ENCODE measurements at places on chromosomes 2 and 18.

GRCh38 chr2:118902266-118903028, 39.5 kb upstream of the MARCO start:
- DNase-seq = no peak

DNA sequence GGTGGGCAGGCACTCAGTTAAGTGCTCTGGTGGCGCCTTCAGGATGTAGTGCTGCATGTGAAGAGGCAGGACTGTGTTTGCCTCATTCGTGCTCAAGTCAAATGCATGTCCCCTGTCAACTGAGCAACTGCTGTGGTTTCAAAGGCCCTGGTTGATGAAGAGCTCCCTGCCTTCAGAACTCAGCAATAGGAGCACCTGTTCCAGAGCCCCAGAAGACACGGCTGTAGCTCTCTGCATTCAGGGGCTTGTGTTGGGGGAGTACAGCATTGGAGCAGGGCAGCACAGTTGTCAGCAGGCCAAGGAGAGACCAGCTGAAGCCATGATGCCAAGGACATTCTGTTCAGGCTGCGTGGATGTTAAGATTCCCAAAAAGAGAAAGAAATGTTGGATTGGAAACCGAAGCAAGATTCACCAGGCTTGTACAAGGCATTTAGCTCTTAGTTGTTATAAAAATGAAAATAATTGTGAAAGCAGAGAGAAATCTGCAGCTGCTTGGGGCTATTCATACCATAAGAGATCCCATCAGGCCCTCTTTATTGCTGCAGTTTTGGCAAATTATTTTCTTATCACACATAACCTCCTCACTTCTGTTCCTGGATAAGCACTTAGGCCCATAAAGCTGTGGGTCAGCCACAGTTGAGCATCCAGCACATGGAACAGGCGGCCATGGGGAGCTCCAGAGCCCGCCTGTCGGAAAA, 252.4 kb upstream of the ZNF521 start:
- no peak for DNase-seq

DNA sequence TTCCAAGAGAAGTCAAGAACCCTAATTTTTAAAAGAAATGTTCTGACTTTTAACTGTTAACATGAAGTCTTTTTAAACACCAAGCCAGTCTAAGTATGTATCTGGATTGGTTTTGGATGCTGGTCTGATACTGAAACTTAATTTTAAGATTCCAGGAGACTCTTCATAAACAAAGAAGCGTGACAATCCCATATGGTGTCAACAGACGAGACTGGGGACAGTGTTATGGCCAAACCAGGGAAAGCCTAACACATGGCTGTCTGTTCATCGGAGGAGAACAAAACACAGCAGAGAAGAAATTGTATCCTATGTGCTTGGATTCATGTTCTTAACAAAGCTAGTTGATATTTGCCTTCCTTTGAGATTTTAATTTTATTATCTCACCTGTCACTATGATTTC, 80.5 kb upstream of the UPP2 start:
- no peak for DNase-seq

DNA sequence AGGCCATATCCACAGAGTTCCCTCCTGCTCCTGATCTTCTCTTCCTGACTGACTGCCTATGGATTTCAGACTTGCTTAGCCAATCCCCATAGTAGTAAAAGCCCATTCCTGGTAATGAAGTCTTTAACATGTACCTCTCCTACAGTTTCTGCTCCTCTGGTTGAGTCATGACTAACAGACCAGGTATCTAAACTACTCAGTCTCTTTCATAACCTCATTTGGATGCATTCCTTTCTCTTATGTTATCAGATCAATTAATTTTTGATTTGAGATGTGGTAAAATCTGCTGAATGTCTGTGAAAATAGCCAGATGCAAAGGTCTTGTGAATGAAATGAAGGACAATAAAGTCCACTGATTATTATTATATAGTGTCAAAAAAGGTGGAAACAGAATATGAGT, 198.0 kb downstream of the NBAS start:
- DNase-seq = no peak

- no peak for DNase-seq
These were observed 40.9 kb upstream of the GPC1 start for GRCh38 chr2:240394549-240394948.

DNA sequence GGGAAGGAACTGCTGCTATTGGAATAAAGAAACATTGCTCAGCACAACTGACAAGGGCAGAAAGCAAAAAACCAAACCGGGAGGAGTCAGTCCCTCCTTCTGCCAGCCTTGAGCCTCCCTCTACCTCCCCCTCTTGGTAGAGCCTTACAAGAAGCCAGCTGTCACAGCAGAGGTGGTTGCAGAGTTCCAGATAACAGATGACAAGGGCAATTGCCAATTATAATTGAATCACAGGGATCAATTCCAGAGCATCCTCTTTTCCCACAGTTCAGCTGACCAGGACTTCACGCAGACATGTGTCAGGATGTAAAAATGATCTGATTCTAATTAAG, 548.2 kb upstream of the LRRTM1 start:
- no peak for DNase-seq

DNA sequence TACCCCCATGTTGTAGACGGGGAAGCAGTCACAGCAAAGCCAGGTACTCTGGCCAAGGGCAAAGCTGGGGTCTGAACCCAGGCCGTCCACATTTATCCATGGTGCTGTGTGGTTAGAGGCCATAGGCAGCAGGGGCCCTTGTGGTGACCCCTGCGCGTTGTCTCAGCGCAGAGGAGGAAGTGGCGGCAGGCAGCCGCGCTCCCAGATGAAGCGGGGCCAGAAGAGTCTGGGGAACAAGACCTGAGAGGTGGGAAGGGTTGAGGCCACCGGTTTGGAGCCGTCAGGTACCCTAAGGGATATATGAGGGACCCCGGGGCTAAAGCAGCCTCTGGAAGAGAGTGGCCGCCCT, 770 bp downstream of the ZNF396 start:
- DNase-seq = no peak

- DNase-seq = no peak
These were observed 15.6 kb downstream of the KIF3C start for GRCh38 chr2:25966531-25967270.

- DNase-seq = no peak
These were observed 32.1 kb downstream of the E2F6 start for GRCh38 chr2:11433822-11434221.

DNA sequence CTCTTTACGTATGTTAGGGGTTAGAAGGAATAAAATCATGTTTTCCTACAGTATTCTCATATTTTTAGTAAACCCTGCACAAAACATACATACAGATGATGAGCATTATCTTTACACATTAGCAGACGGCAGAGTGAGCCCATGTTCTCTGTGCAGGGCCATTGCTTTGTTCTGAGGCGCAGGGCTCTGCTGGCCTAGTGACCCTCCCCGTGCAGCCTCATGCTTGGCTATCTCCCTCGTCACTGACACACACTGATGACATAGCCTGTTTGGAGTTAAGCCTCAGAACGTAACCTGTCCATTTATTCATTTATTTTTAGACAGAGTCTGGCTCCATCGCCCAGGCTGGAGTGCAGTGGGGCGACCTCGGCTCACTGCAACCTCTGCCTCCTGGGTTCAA, 115.9 kb upstream of the FOSL2 start:
- no peak for DNase-seq

DNA sequence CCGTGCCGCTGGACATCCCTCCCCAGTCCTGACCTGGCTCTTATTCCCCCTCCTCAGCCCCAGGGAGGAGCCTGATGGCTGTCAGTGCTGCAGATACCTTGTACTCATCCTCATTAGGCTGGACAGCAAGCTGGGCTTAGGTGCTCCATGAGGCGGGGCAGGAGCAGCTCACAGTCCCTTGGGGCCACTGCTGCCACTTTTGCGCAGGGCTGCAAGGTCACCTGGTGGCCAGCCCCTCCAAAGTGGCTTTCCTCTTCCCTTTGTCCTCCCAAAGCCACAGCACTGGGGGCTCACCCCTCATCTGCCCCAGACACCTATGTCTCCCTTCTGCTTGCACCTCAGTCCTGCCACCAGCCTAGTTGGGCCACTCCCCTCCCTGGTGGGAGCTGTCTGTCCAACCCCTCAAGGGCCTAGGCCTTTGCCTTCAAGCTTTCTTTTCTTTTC, 60.8 kb downstream of the FAM168B start:
- no peak for DNase-seq

- DNase-seq = no peak
These were observed 123.5 kb downstream of the CABLES1 start for GRCh38 chr18:23258566-23259469.

DNA sequence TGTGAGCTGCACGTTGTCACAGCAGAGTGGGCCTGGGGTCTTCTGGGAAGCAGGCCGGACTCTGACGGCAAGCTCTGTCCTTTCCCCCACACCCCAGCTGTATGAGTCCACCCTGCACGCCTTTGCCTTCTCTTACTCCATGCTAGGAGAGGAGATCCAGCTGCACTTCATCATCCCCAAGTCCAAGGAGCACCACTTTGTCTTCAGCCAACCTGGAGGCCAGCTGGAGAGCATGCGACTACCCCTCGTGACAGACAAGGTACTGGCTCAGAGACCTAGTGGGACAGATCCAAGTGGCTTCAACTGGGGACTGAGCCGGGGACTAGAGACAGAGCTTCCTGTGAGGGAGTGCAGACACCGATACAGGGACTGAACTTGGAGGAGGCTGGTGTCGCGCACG, 40.1 kb downstream of the NTSR2 start:
- DNase-seq = no peak

GRCh38 chr2:73290049-73290839, 3.1 kb downstream of the EGR4 start:
- peak; percentile 47 for DNase-seq

GRCh38 chr18:22879293-22879692, 53.8 kb upstream of the RBBP8 start:
- no peak for DNase-seq

GRCh38 chr2:46381263-46381849, 84.1 kb downstream of the EPAS1 start:
- no peak for DNase-seq

DNA sequence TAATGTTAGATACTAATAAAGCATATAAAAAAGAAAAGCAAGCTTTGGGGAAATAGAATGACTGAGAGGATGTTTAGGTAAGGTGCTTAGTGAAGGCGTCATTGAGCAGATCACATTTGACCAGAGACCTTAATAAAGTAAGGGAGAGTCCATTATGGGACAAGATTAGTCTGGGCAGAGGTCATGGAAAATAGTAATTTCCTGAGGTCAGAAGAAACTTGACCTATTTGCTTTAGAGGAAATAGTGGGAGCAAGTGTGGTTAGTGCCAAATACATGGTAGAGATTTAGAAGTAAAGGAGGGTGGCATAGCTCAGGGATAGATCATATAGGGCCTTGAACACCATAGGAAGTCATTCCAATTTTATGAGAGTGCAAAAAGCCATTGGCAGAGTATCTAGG, 24.5 kb upstream of the SLC8A1 start:
- no peak for DNase-seq

DNA sequence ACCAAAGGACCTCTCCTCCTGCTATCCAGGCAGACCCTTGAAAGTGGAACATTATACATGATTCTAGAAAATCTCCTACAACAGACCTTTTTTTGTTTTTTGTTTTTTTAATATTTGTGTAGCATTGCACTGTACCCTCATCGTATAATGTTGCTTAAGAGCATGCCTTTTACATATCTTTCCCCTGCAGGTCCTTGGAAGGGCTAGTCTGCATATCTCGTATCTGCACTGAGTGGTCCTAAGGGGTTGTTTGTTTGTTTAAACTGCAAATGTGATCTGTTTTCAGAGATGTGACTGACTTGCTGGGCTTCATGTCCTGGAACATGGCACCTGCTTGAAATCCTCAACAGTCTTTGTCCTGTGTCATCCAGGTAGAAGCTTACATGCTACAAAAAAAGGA, 204.1 kb downstream of the FAM210A start:
- no peak for DNase-seq

- no peak for DNase-seq
These were observed 17.2 kb downstream of the COMMD1 start for GRCh38 chr2:61922714-61923113.

GRCh38 chr2:196454492-196454891, 185.0 kb upstream of the CCDC150 start:
- DNase-seq = no peak

DNA sequence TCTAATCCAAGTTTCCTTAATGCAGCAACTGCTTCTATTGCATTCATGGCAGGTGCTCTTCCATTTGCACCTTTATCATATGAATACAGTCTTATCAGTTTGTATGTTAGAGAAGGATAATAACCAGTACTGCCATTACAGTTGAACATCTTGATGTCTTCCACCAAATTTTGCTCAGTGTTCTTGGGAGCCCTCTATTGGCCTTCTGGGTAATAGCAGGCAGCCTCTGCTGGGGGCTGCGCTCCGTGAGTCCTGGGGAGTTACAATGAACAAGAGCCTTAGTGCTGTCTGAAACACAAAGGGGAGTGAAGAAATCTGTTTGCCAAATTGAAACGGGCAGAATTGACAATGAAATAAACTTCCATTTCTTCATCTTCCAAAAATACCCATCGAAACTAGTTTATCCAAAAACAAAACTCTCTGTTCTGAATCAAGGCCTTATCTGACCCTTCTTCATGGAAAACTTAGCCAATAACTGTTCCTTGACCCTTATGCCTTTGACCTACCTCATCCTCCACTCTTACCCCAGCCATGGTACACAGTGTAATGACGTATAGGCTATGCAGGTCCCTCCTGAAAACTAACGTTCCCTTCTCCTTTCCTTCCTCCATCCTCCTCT, 79.9 kb downstream of the ALK start:
- no peak for DNase-seq

DNA sequence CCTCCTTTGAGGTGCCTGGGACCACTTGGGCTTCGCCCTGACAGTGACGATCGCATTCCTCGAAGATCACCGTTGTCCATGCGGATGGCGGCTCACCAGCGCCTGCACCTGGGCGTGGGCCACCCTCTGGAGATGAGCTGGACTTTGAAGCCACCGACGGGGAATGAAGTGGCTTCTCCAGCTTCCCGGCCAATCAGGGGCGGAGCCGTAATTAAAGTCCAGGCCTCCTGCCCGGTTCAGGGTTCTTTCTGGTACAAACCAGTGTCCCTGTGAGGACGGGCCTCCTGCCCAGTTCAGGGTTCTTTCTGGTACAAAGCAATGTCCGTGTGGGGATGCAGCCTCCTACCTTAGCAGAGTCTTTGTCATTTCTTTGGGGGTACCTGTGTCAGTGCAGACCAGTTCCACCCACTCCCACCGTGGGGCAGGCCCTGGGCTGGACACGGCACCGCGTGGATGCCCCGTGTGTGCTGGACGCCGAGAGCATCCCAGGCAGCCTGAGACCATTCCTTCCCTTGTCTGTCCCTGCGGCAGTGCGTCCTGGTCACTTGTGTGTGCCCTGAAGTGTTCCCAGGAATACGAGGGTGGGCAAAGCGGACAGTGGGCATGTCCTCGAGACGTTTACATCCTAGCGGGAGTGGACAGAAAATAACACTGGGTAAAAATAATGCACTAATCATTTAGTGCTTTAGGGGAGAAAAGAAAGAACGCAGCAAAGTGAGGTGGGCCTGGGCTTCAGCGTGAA, 55.0 kb downstream of the KCNG2 start:
- no peak for DNase-seq

DNA sequence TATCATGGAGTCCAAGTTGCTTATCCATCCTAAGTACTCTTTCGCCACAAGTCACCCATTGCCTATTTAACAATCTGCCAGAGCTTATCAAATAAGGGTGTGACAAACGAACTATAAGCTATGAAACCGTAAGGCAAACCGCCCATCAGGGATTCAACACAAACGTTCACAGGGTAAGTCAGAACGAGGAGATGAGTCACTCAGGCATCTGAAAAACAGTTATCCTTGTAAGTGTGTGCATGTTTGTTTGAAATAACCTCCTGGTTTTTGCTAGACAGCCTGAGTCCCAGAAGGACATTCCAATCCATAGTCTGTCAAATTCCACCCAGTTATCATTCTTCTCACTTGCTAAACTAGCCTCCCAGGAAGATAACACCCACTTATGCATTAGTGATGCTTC, 299.1 kb downstream of the PAX3 start:
- no peak for DNase-seq

- no peak for DNase-seq
These were observed 24.6 kb upstream of the TXNDC2 start for GRCh38 chr18:9861157-9861556.

Data from stimulated activated CD4-positive, alpha-beta T cell treated with anti-CD3 and anti-CD28 coated beads, Interleukin-4, amount 100 ng/mL, for 1 hour (primary cell).